Renal cortex interstitium (tissue), 15 donors: ENCODE measurements at places on chromosomes 1 and 21.

- DNase-seq, result no peak
Observed at GRCh38 chr1:114219172-114219868, 65.7 kb upstream of the SYT6 start.

- DNase-seq, result no peak
Observed at GRCh38 chr1:240701412-240701811, 89.5 kb upstream of the GREM2 start.

GRCh38 chr1:180462102-180462501 is 40.3 kb downstream of the ACBD6 start:
- DNase-seq, result no peak

- no peak for DNase-seq
Observed at GRCh38 chr21:35616090-35616489, 444.2 kb downstream of the SETD4 start.

GRCh38 chr1:163744301-163744887 is 422.6 kb downstream of the NUF2 start:
- no peak for DNase-seq

DNA sequence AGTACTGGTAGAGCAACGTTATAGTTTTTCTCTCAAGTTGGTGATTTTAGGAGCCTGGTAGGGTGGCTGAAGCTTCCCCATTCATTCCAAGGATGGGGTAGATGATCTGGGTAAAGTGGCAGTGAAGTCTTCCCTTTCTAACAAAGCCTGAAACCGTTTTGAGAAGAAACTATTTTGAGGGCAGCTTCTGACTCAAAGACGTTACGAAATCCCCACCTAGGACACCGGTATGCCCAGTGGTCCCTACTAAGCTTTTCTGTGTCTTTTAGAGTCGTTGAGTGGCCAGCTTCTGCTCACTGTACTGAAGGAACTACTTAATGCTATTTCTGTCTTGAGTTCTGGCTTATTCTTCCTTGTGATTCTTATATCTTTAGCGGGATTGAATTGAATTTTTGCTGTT is 1.4 kb downstream of the WDTC1 start:
- no peak for DNase-seq

DNA sequence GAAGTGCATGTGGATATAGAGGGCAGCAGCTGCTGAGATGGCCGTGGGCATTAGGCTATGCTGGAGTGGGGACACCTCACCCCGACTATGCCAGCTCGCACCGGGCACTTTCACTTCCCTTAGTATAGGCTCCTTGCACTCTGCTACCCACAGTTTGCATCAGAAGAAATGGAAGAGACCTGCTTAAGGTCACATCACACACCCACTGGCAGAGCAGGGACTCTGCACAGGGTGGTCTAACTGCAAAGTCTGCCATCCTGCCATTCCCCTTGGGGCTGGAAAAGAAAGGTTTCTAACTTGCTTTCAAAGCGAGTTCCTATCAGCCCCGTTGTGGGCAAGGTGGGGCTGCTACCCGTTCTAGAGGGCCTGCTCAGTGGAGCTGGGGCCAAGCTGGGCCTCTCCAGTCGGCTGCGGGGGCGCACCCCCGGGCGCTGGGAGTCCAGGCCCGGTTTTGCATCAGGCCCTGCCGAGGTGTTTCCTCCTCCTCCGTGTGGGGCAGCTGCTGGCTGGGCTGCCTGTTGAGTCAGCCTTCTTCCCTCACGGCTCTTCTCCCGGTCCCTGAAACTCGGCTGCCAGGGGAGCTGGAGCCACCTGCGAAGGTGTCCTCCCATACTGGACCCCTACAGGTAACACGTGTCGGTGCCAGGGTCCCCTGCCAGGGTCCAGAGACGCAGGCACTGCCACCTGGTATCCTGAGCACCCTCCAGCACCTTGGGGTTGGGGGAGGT is at the start of gene SYTL1:
Gene SYTL1 (plus strand): TSS at position 498 of the 728 bp plus-strand sequence. CDS start 3,313 bp downstream, outside the sequence.
- DNase-seq, result peak; percentile 51

GRCh38 chr1:99270646-99271045 is 6.4 kb downstream of the PLPPR4 start:
- DNase-seq, result no peak

GRCh38 chr1:41898191-41898713 is 20.5 kb downstream of the HIVEP3 start:
- no peak for DNase-seq

- no peak for DNase-seq
Observed at GRCh38 chr1:81329041-81329440, 471.7 kb upstream of the ADGRL2 start.

DNA sequence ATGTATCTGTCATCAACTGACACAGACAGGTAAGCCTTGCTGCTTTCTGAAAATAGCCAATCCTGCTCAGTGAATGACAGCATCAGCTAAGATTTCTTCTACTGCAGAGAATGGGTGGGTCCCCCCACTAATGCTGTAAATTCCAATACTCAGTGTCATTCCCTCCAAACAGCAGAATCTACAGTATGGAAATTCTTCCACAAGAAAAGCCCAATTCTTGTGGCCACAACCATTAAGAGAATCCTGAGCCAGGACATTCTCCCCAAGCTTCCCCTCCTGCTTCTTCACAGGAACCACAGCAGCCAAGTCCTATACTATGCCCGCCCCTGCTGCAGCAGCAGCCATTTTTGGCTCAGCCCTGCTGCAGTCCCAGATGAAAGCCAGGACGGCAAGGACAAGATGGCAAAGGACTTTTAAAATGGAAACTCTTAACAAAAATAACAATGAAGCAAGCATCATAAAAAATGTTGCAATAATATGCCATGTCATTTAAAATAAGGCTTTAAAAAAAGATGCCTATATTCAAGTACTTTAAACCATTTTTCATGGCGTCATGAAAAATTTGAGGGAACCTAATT is 26.8 kb downstream of the EIF4G3 start:
- no peak for DNase-seq

DNA sequence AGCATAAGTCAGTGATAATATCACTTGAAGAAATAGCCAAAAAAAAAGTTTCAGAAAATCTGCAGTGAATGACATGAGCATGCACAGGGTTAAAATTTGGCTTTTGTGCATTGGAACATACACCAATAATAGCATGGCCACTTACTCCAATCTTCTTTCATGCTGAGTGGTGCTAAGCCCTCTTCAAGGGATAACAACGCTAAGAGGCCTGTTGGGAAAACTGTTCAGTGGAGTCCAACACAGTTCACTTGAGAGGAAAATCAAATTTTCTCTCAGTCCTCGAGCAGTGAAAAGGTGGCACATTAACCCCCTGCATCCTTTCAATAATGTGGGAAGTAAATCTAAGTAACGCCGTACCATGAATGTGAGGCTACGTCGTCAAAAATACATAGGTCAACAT is 264.7 kb downstream of the SPATA17 start:
- no peak for DNase-seq

DNA sequence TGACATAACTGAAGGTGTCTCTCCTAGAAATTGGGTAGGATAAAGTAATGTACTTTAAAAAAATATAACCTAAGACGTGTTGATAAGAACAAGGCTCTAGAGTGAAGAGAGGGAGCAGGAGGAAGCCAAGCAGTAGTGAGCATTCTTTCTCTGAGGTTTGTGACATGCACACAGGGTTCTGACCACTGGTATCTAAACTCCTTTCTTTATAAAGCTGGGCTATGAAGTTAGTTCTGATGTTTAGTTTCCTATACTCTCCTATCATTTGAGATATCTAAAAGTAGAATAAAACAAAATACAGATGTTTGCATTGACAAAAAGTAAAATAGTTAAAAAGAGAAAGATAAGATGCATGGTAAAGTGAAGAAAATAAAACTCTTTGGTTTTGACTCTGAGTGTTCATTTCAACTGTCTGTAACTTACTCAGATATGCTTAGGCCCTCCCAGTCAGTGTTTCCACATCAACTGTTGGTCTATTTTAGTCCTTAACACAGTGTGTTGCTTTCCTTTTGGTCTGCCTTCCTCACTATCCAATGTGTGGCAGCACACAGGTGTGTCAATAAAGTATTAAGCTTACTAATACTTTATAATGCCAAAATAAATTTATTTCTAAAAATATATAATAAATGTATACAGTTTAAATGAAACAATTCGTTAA is 543.5 kb downstream of the PTPRC start:
- no peak for DNase-seq

DNA sequence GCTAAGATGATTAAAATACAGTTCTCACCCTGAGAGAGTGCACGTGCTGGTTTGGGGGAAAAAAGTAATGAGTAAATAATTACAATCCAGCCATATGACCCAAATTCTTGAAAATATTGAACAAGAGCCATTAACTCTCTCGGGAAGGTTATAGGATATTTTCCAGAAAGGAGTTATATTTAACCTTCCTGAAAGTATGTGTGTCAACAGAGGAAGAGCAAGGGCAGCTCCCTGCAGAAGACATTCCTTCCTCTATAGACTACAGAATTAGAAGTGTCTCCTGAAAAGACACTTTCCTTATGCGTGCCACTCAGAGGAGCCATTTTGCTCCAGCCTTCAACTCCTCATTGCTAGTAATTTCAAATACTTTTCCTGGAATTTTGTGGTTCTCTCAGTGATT is 648.7 kb downstream of the USP25 start:
- no peak for DNase-seq

DNA sequence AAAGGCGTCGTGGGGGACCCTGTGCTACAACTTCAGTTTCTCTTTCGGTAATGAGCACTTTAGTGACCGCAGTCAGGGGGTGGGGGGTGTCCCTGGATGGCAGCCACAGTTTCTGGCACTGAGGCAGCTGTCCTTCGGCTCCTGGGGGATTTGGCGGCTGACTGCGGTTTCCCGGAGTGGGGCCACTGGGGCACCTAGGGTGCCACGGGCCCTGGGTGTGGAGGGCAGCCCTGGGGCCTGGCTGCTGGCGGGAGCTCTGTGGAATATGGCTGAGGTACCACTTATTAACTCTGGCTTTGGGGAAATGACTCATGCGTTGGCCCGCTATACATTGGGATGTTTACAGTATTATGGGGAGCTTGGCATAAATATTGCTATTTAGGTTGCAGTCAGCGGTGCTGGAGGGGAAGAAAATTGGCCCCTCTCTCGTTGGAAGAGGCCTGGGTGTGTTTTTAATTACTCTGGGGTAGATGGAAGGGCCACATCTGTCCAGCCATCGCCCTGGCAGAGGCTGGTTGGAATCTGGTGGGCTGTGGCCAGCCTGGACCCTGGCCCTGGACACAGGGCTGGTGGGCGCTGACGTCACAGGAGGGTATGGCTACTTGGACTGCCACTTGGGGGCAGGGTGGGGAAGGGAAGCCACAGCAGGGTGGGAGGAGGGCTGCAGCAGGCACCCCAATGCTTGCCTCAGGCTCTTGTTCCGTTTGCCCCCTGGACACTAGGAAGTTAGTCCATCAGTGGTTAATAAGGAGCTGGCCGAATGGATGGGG is 2.0 kb downstream of the EPHB2 start:
- DNase-seq, result no peak

GRCh38 chr1:99731384-99731783 is 35.1 kb downstream of the FRRS1 start:
- no peak for DNase-seq

DNA sequence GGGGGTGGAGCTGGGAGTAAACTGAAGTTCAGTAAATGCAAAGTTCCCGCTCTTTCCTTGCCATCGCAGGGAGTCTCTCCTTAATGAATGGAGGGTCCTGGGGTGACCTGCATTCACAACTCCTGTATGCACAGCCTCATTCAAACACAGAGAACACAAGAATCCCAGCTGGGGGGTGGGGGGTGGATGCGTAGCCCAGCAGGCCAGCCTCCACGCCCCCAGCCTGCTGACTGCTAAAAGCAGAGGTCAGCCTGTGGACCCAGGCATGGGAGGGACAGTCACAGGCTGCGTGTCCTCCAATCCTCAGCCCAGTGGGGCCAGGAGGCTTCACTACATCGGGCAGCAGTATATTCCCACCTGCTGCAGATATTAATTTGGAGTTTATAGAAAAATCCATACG is 263.1 kb downstream of the GRIK3 start:
- DNase-seq, result no peak

DNA sequence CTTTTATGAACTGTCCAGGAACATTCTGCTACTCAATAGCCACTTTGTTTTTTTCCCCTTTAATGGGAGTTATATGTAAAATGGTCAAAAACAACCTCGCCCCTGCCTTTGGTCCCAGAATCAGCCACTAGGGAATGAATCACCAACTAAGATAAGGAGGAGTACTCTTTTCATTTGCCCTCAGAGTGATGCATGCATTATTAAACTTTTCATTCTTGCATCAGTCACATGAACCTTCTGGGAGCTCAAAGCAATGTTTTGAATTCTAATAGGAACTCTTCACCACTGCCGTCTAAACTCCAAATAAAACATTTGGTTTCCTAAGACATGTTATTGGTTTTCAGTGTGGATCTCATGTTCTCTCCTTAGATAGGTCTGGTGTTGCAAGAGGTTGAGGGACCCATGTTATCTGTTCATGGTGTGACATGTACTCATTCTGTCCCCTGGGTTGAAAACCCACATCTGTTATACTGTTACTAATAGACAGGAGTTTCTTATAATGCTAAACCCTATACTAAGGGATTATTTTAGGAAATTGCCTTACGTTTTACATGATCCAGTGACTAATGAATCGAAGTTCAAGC is 17.8 kb upstream of the HSD17B7 start:
- no peak for DNase-seq

- no peak for DNase-seq
Observed at GRCh38 chr1:182255494-182255893, 136.1 kb downstream of the GLUL start.

DNA sequence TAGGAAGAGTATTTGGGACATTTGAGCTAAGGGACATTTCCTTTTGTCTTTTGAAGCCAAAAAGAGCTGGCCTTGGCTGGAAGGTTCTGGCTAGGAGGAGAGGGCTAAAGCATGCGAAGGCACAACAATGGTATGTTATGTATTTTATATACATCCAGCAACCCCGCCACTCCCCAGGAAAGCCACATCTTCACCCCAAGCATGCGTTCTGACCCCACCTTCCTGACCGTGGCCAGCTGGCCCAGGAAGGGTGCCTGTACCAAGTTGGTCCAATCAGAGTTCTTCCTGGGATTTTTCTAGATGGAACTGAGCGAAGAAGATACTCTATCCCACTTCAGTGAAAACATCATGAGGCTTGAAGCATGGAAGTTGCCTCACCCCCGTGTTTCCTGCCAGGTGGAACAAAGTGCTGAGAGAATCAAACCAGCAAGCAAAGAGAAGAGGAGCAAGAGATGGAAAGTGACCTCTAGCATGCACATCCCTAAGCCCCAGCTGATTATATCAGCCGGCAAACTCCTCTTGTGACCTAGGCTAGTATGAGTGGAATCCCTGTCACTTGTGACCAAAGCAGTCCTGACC is 82.7 kb downstream of the BCAR3 start:
- no peak for DNase-seq
